ENCODE measurements at places on chromosomes 2 and 18.

DNA sequence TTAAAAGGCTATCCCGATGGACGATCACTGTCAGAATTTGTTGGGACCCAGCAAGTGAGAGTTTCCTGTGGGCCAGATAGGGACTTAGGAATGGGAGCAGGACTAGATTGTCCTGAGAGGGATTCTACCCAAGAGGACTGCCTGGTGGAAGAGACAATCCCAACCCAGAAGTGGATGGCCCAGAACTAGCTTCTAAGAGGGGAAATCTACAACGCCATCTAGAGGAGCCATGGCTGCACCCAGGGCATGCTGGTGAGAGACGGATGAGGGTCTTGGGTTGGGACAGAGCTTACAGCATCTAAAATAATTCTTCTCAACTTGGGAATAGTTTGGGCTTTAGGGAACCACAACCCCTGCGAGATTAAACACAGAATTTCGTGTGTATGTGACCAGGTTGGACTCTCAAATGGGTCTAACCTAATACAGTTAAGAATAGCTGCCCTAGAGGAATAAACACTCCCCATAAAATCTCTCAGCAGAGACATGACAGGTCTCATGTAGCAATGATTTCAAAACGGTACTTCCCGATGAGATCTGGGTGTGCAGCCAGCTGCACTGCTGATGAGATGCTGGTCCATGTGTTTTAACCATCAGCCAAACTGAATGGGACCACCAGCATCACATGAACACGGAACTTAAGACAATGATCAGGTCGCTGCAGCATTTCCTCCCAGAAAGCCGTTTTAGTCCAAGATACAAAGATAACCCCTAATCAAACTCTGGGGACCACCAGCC, 50.8 kb downstream of the CCBE1 start:
- no peak for DNase-seq

- DNase-seq, result peak; percentile 68
Measured at GRCh38 chr2:25276569-25277465, 64.9 kb downstream of the DNMT3A start.

DNA sequence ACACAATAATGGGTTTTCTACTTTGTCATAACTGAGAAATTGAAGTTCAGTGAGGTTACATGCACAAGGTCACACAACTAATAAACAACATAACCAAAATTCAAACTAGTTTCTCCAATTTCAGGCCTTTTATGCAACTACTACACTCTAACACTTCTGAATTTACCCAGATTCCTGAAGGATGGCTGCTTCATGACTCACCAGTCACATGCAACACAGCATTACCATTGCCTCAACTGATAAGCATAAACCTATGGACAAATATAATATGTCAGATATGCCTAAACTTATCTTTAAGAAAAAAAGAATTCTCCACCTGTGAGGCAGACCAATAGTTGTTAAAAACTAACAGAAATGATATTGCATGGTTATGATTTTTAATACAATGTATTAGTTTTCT, 586.5 kb upstream of the SLC8A1 start:
- DNase-seq, result no peak

- DNase-seq, result no peak
Measured at GRCh38 chr2:200467806-200468681, 41.8 kb downstream of the KCTD18 start.

DNA sequence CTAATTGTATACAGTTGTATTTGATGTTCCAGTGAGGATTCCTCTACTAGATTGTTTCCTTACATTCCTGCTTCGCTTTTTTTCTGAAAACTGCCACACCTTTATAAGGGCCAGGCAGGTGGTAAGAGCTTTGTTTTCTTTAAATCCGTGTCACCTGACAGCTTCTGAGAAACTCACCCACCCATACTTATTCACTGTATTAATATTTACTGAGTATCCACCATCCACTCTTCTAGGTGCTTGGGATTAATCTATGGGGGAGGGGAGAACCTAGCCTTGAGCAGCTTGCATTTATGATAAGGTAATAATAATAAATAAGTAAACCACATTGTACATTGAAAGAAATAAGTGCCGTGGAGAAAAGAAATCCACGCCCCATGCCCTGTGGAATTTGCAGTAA, 174.7 kb upstream of the AGAP1 start:
- DNase-seq, result no peak

GRCh38 chr2:227597998-227598397, 695 bp upstream of the SCYGR2 start:
- no peak for DNase-seq

- DNase-seq, result no peak
Measured at GRCh38 chr2:20215183-20216040, 9.5 kb downstream of the SDC1 start.

DNA sequence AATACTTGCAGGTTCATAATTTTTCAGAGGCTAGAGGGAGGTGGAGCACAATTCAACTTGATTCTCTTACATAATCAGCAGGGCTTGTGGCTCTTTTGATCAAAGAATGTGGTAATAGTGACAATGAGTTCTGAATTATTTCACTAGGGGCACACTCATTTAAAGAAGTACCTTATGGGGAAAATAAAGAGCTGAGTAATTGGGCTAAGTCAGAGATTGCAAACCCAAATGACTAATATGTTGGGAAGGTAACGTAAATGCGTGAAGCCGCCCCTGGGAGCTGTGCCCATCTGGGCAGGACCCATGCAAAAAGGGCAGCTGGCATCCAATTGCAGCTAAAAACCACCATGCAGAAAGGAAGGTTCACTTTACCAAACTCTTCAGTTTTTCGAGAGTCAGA, 35.3 kb downstream of the NCKAP5 start:
- DNase-seq, result no peak

DNA sequence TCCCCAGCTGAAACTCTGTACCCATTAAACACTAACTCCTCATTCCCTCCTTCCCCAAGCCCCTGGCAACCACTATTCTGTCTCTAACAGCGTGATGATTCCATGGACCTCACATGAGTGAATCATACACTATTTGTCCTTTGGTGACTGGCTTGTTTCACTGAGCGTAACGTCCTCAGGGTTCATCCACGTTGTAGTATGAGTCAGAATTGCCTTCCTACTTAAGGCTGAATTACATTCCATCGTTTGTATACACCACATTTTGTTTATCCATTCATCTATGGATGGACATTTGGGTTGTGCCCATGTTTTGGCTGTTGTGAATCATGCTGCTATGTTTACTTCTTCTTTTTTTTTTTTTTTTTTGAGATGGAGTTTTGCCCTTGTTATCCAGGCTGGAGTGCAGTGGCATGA, 19.6 kb upstream of the CABLES1 start:
- no peak for DNase-seq

DNA sequence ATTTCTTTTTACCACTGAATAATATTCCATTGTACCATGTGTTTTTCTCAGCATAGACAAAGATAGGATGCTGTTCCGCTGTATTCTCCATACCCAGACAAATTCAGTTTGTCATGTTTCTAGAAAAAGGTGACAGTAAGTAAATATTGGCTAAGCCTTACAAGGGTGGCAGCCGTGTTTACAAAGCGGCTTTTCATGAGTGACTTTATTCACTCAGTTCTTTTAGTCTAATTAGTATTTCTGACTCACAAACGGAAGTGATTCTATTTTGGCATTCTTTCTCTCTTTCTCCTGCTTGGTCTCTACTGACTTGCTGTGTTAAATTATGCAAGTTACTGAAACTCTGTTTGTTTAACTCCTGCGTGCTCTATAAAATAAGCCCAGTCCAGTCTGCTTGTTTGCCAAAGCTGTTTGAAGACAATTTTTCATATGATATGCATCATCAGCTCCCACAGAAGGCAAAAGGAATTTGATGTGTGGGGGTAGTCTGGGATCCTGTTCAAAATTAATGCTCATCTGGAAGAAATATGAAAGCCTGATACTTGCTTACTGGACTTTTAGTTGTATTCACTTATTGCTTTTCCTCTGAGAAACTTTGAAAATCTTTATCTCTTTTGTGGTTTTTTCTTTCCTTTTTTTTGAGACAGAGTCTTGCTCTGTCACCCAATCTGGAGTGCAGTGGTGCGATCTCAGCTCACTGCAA, 2.3 kb upstream of the PLEKHH2 start:
- no peak for DNase-seq

All from T-helper 17 cell (primary cell).